ENCODE measurements at places on chromosomes 5 and 9. TPM values are rescaled to one million over a fixed set of nuclear protein-coding genes. Genes with fewer than 3 reads are reported as not detected.

The SH3RF2 gene
- polyA plus RNA-seq, result 50.4 TPM

The RANBP3L gene
- polyA plus RNA-seq, result not detected

The RNF180 gene
- 2.8 TPM for polyA plus RNA-seq

The SIMC1 gene
- 5.2 TPM for polyA plus RNA-seq

DNA sequence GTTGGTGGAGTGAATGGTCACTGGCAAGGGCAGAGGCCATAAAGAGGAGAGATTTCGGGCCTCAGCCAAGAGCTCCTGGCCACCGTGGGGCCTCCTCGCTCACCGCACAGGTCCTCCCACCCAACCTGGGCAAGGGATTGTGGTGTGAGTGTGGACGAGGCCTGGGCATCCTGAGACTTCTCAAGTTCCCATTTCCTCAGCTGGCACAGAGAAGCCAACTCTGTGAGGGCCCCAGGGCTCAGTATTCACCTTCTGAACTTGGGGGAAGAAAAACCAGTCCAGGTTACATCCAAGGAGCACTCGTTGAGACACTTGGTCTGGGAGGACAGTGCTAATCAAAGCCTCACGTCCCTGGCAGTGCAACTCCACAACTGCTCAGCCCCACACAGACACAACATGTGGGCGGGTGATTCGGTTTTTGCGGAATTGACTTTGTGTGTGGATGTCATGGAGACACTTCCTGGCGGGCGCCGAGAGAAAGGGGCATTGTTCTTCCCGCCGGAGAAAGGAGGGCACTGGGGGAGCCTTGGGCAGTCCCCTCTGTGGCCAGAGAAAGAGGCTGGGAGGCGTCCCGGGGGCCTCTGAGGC is 28.5 kb upstream of the NKD2 start:
- no peak for DNase-seq

DNA sequence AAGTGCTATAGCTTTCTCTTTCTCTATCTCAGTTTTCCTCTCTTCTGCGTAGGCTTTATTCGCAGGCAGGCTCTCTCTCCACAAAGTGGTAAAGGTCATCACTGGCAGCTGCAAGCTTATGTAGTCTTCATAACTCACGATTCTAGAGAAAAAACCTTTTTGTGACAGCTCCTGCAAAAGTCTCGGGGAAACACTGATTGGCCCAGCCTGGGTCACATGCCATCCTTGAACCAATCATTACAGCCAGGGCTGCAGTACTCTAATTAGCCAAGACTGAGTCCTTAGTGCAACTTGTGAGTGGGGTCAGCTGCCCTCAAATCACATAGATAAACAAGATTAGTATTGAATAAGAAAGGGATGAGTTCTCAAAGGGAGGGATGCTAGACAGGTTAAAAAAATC is 18.3 kb upstream of the FRMPD1 start:
- DNase-seq, result no peak

DNA sequence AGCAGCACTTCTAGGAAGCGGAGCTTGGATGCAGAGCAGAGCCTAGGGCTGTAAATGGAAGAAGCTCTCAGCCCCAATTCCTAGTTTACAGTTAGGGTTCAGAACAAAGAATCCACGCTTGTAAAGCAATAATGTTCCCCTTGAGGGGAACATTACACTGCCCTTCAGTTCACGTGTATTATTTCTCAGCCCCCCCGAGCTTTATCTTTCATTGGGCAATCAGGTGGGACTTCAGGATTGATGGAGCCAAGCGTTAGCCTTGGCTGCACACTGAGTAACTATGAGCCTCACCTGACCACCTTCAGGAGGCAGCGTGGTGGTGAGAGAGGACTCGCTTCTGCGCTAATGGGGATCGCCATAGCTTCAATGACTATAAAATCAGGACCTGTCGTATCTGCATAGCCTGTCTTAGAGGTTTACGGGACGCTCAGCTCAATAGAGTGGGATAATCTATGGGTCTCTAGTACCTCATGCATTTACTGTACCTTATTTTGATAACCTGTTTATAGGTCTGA is 157.0 kb upstream of the RASEF start:
- no peak for DNase-seq

DNA sequence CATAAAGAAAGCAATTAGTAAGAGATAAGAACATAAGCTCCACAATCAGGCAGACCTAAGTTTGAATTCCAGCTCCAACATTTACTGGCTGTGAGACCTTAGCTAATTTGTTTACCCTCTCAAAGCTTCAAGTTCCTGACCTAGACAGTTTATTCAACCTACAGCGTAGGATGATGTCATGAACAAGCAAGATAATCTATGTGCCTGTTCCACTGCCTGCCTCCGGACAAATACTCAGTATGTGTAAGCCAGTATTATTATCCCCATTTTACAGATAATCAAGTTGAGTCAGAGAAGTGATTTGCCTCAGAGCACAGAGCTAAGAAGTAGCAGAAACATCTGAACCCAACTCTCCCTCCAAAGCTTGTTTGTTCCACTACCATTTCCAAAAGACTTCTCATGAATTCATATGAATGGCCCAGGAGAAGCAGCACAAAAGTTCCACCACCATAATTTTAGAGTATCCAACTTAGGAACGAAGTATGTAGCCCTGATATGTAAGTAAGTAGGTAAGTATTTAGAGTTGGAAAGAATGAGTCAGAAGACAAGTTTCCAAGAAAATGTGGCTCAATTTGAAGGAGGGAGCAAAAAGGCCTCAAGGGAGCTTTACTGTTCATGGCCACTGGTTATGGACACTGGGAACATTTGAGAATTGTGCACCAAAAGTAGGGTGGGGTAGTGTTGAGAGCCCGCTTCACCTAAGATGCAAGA is 398.2 kb downstream of the NFIB start:
- DNase-seq, result no peak

DNA sequence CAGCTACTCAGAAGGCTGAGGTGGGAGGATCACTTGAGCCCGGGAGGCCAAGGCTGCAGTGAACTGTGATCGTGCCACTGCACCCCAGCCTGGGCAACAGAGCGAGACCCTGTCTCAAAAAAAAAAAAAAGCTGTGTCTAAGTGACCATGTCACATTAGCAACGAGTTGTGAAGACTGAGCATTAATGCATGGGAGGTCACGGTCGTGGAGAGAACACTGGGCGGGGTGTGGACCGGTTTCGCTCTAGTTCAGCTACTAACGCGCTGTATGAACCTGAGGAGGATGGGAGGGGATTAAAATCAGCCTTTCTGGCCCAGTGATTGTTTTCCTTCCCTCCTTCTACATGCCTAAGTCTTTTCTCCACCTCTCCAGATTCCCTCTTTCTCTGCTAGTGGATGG is 56.7 kb upstream of the CARTPT start:
- no peak for DNase-seq

GRCh38 chr9:129235931-129236331 is 57.9 kb upstream of the IER5L start:
- DNase-seq, result no peak

DNA sequence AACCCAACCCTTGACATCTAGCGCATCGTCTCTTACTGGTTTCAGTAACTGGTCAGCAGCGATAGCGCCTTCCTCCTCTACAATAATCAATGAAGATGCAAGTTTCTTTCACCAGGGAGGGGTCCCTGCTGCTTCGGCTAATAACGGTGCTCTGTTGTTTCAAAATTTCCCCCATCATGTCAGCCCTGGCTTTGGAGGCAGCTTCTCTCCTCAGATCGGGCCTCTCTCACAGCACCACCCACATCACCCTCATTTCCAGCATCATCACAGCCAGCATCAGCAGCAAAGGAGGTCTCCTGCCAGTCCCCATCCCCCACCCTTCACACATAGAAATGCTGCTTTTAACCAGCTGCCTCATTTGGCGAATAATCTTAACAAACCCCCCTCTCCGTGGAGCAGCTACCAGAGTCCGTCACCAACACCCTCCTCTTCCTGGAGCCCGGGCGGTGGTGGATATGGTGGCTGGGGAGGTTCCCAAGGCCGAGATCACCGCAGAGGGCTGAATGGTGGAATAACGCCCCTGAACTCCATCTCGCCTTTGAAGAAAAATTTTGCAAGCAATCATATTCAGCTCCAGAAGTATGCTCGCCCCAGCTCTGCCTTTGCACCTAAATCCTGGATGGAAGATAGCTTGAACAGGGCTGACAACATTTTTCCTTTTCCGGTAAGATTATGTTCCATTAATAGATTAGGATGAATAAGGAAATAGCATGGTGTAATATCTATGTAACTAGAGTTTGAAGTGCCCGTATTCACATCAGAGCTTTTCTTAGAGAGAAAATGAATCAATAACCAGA is 2.2 kb downstream of the CPEB4 start:
- no peak for DNase-seq

- peak; percentile 62 for DNase-seq
These were observed 168.5 kb downstream of the ACTL7B start for GRCh38 chr9:108687006-108687987.

DNA sequence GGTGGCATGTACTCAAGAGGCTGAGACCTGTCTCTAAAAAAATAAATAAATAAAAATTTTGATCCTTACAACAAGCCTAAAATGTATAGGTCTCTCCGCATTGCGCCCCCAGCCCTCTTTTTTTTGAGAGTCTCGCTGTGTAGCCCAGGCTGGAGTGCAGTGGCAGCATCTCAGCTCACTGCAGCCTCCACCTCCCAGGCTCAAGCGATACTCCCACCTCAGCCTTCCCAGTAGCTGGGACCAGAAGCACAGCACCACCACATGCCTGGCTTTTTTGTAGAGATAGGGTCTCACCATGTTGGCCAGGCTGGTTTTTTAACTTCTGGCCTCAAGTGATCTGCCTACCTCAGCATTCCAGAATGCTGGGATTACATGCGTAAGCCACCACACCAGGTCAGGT is 2.2 kb upstream of the GARIN3 start:
- DNase-seq, result no peak

DNA sequence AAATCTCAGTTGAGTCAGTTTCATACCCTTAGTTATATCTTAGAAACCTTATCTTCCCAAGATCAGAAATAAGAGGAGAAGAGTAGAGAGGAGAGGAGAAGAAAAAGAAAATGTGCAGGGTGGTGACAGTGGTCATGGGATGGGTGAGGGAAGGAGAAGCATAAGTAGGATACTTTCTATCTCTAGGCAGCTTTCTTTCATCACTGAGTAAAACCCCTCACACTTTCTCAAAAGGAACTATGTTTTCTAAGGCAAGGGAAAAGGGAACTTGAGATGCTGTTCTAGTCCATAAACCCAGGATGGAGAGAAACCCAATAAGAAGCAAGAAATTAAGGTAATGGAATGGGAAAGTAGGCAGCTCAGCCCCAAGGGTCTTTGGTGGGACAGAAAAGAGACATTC is 225.3 kb downstream of the MCTP1 start:
- no peak for DNase-seq
